ENCODE measurements at places on chromosomes 7 and 10.
A peak's percentile ranks its signal among the peaks of the same experiment; 100 is the strongest.

GRCh38 chr10:128865436-128866195 lies 601.4 kb upstream of the MGMT start:
- H3K4me1 ChIP-seq = no peaks in the 10 kb centered on the region
- no peak overlapping the region for H3K27ac ChIP-seq
- no peaks in the 10 kb centered on the region for H3K36me3 ChIP-seq
- DNase-seq = no peak

DNA sequence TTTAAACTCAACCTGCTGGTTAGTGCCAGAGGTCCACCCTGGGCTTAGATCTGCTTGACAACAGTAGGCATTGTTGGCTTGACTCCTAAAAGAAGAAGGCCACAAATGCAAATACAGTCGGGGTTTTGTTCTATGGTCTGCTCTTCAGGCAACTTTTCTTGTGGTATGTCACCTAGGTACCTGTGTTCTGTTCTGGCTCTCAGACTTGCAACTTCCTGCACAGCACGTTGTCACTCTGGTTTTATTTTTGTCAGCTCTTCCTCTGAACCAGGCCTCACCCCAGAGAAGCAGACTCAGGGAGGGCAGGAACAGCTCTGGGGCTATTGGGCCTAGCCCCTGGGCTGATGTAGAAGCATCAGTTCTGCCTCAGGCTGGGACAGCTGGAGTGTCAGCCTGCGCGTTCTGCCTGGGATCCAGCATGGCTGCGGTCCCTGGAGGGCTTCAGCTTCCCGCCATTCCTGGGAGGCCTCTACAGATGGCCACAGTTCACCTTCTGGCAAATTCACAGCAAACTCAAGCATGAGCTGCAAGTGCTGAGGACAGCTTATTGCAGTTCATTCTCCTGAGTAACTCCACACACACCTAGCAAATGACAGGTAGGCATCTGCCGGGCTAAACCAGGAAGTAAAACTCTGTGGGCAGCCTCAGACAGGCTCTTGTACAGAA lies 11.0 kb upstream of the PDCD4 start:
- H3K27ac ChIP-seq = peak overlapping the region; percentile 58
- peaks cover 19% of the 10 kb centered on the region for H3K4me1 ChIP-seq
- H3K27me3 ChIP-seq = no peaks in the 10 kb centered on the region
- DNase-seq = no peak
- H3K36me3 ChIP-seq = no peaks in the 10 kb centered on the region

GRCh38 chr10:109275960-109276359 lies 647.4 kb downstream of the XPNPEP1 start:
- H3K27ac ChIP-seq = no peak overlapping the region
- H3K36me3 ChIP-seq = no peaks in the 10 kb centered on the region
- DNase-seq = no peak
- no peaks in the 10 kb centered on the region for H3K4me1 ChIP-seq
- no peaks in the 10 kb centered on the region for H3K27me3 ChIP-seq

DNA sequence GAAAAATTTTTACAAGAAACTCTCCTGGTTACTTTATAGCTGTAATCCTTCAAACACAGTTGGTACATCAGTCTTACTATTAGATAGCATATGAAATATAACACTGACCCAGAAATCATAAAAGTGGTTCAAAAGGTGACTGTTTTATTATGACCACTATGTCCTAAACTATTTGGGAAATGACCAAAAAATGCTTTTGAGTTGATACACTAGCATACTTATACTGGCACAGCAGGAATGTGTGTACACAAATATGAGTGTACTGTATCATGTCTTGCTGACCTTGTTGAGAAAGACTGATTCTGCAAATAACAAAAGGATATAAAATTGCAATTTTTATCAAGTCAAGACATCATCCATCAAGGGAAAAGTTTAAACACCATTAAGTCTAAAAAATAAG lies 24.3 kb downstream of the CSTF2T start:
- H3K4me1 ChIP-seq = no peaks in the 10 kb centered on the region
- H3K4me3 ChIP-seq = no peak overlapping the region
- no peaks in the 10 kb centered on the region for H3K27me3 ChIP-seq

- no peaks in the 10 kb centered on the region for H3K36me3 ChIP-seq
- no peak overlapping the region for H3K4me3 ChIP-seq
- no peak overlapping the region for H3K27ac ChIP-seq
- no peaks in the 10 kb centered on the region for H3K4me1 ChIP-seq
- no peak for DNase-seq
- H3K27me3 ChIP-seq = no peaks in the 10 kb centered on the region
Measured at GRCh38 chr7:17985473-17986239, 42.0 kb downstream of the PRPS1L1 start.

DNA sequence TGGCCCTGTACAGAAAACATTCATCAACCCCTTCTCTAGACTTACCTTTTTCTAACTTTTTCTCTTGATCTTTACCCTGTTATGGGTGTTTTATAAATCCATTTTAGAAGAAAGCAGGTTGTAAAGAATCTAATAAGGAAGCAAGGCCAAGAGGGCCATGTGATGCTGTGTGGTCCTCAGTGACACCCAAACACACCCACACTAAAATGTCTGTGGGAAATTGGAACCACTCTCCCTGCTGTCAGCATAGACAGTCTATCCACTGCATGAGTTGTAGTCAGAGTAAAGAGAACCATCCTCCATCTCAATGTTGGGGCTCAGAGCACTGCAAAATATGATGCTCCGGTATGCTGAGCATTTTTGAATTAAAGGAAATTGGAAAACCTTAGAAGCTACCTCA lies 235.5 kb downstream of the SKIDA1 start:
- H3K36me3 ChIP-seq = no peaks in the 10 kb centered on the region
- peaks cover 4% of the 10 kb centered on the region for H3K4me1 ChIP-seq
- H3K27ac ChIP-seq = no peak overlapping the region
- no peak overlapping the region for H3K4me3 ChIP-seq

GRCh38 chr10:127527891-127528290 lies 21.2 kb upstream of the NPS start:
- no peak for DNase-seq
- H3K36me3 ChIP-seq = no peaks in the 10 kb centered on the region
- H3K27ac ChIP-seq = no peak overlapping the region
- no peak overlapping the region for H3K4me3 ChIP-seq
